ENCODE measurements at places on chromosomes 4 and X.

GRCh38 chrX:13440176-13440575 is 120.3 kb upstream of the ATXN3L start:
- DNase-seq, result no peak

DNA sequence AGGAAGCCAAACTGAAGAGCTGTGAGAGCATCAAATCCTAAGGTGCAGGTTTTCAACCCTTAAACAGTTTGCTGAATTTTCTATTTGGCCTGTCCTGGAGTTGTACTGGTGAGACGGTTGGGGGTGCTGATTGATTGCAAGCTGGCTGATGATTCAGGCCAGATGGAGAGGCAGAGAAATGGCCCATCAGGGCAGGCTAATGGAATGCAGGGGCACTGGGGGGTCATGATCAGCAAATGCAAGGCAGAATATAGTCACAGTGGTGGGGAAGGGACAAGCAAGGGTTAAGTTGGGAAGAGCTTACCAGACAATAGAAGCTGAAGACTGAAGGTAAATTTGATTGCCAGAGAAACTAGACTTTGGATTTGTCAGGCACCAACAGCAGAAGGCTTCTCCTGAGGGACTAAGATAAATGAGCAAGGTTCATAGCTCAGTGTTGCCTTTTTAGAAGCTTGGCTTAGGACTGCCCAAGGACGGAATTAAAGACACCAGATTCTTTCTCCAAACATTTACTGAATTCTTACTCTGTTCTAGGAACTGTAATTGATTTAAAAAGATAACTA is 4.3 kb upstream of the AADAT start:
- DNase-seq, result no peak

DNA sequence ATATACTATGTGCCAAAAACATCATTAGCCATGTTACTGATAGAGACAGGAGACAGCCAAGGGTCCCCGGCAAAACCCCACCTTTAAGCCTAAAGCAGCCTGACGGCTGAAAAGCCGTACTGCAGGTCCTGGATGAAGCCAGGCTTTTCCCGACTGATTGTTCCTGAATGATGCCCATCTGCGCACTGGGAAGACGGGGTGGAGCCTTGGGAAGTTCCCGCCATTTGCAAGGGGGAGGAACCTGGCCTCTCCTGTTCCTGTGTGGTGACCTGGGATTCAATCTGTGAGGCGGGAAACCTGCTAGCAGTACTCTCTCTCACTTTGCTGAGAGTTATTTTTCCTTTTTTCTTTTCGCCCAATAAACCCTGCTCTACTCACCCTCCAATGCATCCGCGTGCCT is 15.1 kb upstream of the CAMK2D start:
- DNase-seq, result no peak

DNA sequence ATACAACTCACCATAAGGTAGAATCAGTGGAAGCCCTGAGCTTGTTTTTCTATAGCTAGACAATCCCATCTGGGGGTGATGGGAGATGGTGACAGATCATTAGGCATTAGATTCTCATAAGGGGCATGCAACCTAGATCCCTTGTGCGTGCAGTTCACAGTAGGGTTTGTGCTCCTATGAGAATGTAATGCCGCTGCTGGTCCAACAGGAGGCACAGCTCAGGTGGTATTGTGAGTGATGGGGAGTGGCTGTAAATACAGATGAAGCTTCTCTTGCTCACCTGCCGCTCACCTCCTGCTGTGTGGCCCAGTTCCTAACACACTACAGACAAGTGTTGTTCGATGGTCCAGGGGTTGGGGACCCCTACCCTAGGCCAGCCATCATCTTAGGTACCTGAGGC is 5.9 kb upstream of the GATB start:
- DNase-seq, result no peak

DNA sequence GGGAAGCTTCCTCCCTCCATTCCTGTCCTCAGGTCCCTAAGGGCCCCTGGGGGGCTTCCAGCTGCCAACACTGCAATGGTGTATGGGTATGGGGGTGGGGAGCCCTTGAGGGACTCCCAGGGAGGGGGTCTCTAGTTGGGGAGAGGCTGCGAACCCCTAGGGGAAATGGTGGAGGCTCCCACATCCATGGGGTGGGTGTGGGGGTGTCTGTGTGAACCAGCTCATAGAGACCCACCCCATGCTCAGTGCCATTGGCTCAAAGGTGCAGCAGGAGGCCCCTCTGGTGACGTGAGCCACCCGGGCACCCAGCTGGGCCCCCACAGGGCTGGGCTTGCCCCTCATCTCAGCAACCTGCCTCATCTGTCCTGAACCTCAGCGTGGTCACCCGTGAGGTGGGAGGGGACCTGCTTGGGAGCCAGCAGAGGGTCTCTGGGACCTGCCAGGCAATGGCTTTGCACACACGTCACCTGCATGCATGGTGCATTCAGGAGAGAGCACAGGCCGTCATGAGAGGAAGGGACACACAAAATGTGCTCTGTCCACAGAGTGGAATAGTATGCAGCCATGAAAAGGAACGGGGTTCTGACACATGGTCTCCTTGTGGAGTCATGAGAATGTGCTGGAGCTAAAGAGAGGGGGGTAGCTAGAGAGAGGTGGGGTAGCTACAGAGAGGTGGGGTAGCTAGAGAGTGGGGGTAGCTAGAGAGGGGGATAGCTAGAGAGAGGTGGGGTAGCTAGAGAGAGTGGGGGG is 22.7 kb upstream of the PLCXD1 start:
- DNase-seq, result no peak

DNA sequence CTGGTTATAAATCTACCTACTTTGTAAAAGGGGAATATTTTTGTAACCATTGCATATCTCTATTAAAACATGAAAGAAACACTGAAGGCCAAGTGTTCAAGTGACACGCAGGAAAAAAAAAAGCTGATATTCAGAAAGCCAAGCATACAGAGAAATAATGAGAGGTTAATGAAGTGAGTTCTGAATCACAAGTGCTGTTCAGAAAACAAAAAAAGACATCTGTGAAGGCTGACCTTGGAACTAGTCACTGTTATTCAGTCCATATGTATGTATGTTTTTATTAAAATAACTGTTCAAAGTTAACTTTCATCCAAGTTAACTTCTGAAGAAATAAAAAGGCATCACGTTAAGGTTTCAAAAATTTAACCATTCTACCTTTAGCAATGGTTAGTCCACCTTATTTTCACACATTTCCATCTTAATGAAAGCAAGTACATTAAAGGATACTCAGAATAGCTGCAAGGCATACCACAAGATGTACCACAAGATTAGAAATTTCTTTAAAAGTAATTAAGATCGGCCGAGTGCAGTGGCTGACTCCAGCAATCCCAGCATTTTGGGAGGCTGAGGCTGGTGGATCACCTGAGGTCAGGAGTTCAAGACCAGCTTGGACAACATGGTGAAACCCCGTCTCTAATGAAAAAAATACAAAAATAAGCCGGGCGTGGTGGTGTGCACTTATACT is 31.4 kb downstream of the SH3RF1 start:
- DNase-seq, result no peak

All from hematopoietic multipotent progenitor cell treated with erythropoietin and hydrocortisone succinate and interleukin-3 and kit ligand, for 8 days (in vitro differentiated cells).